ENCODE measurements at places on chromosomes 2 and 18. TPM values are rescaled to one million over a fixed set of nuclear protein-coding genes. Genes with fewer than 3 reads are reported as not detected.

DNA sequence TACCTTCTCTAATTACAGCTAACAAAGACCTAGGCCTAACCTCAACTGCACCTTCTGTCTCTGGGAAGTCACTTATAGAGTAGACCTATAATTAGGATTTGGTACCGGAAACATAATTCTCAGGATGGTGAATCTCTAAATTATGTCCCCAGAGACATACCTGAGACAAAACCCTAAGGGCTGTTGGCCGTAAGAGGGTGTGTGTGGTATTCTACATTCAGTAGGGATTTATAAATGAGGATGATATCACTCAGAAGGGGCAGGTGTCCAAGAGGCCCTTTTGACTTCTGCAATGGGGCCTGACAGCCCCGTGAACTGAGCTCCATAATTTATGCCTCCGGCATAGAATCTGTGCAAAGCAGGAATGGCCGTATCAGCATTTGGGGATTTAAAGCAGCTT, 13.5 kb upstream of the DARS1 start:
- DNase-seq: no peak

DNA sequence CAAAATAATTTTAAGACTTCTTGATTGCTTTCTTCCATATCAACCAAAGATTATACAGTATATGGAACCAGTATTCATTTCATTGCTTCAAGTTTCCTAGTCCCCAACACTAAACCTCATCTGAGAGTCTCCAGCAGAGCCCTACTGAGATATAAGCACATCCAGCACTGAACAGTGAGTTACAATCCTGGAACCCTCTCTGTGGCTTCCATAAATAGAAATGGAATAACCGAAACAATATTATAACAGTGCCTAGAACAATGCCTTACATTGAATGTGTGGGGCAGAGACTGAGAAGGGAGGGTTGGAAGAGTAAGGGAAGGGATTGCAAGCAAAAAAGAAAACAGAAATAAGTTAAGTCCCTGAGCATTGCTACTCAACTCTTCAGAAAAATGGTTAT, 18.9 kb downstream of the AAK1 start:
- no peak for DNase-seq

- no peak for DNase-seq
These were observed 37.5 kb downstream of the TCF4 start for GRCh38 chr18:55550471-55550870.

- DNase-seq: no peak
These were observed 239.1 kb downstream of the TSN start for GRCh38 chr2:121994238-121995206.

DNA sequence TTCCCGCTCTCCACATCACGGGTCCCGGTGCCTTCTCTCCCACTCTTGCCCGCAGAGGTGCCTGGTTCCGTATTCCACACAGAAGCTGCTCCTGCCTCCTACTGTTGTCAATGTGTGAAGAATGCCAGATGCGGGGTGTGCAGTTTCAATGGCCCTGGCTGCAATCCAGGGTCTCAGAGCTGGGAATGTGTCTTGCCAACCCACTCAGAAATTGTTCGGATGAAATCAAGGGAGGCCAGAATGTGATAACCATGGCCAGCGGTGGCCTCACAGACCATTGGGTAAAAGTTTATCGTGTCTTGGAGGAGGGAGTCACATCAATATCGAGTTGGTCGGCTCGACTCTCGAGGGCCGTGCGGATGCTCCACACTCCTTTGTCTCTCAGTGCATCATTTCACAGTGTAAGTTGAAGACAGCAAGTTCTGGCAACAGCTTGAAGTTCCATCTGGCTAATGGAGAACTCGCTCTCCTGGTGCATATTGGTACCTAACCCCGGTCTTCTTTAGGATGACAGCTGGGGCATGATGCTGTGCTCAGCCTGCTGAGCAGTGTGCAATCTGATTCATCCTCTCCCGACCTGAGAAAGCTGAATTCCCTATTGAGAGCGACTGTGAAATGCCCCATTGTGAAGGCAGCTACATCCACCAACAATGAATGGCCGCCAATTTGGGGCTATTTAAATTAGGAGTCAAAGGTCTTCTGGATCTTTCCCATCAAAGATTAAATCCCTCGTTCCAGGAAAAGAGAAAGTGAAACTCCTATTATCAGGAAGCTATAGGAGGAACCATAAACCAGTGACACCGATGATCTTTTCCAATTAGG, 389.0 kb downstream of the SOX11 start:
- DNase-seq: no peak

HJURP gene
- 23.2 TPM for polyA plus RNA-seq
